ENCODE measurements at places on chromosomes 13 and 19.

GRCh38 chr13:108987517-108987916 is 358.1 kb downstream of the MYO16 start:
- no peak for DNase-seq

DNA sequence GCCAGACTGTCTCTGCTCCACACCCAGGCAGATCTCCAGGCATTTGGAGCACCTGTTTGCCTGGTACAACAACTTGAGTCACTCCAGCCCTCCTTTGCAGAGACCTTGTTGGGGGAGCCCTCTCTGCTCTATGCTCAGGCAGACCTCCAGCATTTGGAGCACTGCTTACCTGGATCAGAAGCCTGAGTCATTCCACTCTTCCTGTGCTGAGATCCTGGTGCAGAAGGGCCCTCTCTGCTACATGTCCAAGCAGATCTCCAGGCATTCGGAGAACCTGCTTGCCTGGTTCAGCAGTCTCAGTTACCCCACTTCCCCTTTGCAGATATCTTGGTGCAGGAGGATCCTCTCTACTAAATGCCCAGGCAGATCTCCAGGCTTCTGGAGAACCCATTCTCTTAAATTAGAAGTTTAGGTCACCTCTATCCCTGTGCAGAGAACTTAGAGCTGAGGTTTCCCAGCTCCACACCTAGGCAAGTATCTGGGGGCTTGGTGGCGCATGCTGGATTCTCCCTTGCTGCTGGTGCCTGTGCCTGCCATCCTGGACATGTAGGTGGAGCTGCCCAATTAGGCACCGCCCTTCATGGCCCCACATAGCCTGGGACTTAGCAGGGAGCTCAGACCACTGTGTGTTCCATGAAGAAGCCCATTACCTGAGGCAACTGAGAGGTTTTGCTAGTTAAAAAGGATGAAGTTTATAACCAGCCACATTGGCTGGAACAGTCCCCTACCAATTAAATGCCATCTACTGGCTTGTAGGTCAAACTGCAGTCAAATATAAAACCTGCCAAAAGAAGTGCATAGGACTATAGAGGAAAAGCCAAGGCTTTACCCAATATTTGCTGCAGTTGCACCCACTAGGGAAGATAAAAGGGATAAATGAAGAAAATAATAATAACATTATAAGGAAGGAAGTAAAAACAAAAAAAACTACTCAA is 97.6 kb upstream of the SLITRK6 start:
- peak; percentile 20 for DNase-seq

- DNase-seq = no peak
These were observed 120.4 kb downstream of the FOXO1 start for GRCh38 chr13:40546047-40546446.

DNA sequence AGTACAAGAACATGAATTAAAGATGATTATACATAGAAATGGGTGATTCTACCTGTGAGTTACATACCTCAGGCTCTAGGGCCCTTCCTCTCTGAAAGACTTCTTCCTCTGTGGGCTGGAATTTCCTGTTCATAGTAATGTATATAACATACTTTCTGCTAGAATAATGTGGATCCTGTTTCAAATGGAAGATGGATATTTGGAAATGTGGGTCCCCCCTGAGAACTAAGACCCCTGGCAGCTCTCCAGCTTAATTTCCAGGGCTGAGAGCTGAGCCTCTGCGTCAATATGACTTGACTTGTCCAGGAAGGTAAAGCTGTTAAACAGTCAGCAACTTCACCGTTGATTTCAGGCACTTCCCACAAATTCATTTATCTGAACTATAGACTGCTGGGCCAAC is 296.3 kb downstream of the NALCN start:
- no peak for DNase-seq

DNA sequence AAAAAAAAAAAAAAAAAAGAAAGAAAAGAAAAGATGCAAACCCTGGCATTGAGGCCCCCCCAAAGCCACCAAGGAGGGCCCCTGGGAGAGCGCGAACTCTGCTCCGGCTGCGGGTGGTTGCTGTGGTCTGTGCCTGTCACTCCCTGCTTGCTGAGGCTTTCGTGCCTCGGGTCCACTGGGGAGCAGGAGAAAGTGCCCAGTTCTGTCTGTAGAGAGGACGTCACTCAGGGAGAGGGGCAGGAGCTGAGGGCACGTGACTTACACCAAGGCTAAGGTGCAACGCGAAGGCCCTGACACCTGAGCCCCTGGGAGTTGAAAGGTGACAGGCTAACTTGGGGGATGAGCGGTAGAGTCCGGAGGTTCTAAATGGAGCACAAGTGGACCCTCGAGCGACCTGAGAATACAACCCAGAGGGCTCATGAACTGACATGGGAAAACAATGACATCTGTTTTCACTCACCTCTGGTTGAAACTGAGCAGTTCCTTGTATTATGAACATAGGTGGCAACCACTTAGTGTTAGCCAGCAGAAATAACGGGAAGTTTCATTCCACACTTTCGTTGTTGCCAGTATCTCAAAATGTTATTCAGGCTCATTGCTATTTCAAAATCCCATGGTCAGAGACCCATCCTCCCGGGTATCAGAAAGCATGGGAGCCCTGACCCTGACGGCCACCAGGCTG is 69.2 kb upstream of the TM9SF2 start:
- no peak for DNase-seq

- no peak for DNase-seq
These were observed 2.9 kb downstream of the FLT3 start for GRCh38 chr13:28097503-28097902.

GRCh38 chr19:30214651-30215051 is 157.5 kb upstream of the ZNF536 start:
- DNase-seq = no peak

- no peak for DNase-seq
These were observed 3.9 kb downstream of the SLC1A5 start for GRCh38 chr19:46784262-46785053.

DNA sequence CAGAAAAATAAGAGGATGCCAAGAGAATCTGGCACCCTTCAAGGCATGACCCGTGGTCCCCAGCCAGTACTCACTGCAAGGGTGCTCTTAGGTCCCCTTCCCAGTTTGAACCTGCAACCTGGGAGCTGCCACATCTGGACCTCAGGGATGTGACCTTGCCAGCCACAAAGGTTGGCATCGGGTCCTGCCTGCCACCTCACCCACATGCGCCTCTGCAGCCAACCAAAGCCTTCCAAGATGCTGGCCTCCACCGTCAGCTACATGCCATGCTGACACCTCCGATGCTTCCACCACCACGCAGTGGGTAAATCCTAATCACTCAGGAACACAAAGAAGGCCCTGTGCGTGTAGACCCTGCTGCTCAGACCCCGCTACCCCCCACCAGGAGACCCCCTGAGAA is 35.1 kb downstream of the ELL start:
- no peak for DNase-seq

DNA sequence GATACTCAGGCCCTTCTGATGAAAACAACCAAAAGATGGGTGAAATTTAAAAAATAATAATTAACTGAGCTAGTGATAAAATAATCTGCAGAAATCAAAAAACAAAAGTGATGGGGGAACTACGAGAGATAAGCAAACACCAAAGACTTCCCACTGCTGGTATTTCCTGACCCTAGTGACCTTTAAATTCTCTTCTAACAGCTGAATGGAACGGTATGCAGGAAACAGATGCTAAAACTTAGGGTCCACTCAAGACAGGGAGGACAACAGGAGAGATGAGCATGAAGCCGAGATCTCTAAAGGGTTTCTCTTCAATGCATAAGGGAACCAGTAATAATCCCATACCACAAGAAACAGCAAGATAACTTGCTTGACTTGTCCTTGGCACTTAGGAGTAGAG is 50.8 kb downstream of the USP12 start:
- DNase-seq = no peak

- no peak for DNase-seq
These were observed 3.5 kb downstream of the ELANE start for GRCh38 chr19:855566-856120.

DNA sequence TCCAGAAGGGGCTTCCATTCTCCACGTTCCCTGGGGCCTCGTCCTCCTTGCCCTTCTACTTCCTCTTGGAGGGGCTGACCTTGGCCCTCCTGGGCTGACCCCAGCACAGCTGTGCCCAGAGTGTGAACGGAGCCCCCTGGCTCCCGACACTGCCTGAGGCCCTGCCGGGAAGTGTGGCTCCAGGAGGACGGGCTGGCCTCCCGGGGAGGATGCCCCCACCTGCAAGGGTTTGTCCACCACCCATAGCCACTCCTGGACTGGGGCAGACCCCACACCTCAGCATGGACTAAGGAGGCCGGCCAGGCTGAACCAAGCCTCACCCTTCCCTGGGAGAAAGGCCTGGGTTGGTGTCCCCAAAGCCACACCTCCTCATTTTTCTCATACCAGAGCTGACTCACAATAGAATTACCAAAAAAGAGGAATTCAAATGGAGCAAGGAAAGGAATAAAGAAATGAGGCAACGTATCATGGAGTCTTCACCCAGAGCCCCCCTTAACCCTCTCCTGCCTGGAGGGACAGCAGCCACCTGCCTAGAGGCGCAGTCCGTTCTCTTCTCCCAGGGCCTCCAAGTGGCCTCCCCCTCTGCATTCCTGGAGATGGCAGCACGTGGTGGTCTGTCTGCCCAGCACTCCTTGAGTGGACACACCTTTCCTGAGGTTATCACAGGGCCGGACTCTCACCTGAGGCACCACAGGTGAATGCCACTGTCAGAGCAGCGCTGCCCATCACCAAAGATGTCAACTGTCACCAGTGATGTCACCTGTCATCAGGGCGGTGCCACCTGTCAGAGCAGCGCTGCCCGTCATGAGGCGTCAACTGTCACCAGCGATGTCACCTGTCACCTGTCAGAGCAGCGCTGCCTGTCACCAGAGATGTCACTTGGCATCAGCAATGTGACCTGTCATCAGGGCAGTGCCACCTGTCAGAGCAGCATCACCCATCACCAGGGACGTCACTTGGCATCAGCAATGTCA is 3.1 kb upstream of the C13orf46 start:
- DNase-seq = no peak

- DNase-seq = no peak
These were observed 185.4 kb downstream of the COL4A1 start for GRCh38 chr13:110121422-110122083.

- DNase-seq = no peak
These were observed 60.3 kb upstream of the GPR12 start for GRCh38 chr13:26820871-26821270.

GRCh38 chr19:33000510-33000909 is 28.5 kb downstream of the FAAP24 start:
- DNase-seq = peak; percentile 14

DNA sequence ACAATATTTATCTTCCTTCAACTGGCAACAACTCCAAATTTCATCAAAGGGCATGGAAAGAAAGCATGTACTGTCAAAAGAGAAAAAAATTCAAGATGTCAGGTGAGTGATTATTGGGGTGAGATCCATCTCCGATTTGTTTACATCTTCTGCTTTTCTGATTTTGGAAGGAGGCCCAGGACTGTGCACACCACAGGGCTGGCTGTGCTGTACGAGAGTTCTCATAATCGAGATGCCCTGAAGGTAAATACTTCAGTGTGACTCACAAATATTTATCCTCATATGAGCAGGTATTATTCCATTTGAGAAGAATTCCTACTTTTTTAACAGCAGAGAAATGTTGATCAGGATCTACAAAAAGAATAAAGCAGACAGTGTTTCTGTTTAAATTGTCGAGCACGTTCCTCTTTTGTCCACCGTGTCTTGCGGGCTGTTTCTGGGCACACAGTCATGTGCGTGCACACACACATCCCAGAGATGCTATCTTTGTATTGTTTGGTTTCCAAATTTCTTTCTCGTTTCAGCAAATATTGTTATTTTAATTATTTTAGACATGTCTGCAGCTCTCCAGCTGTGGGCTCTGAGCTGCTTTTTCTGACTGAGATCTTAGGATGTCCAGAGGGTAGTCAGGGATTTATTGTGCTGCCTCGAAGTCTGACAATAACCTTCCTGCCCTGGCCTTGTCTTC is 103.8 kb downstream of the KL start:
- DNase-seq = no peak

GRCh38 chr13:72890546-72890945 is 108.6 kb downstream of the PIBF1 start:
- no peak for DNase-seq

DNA sequence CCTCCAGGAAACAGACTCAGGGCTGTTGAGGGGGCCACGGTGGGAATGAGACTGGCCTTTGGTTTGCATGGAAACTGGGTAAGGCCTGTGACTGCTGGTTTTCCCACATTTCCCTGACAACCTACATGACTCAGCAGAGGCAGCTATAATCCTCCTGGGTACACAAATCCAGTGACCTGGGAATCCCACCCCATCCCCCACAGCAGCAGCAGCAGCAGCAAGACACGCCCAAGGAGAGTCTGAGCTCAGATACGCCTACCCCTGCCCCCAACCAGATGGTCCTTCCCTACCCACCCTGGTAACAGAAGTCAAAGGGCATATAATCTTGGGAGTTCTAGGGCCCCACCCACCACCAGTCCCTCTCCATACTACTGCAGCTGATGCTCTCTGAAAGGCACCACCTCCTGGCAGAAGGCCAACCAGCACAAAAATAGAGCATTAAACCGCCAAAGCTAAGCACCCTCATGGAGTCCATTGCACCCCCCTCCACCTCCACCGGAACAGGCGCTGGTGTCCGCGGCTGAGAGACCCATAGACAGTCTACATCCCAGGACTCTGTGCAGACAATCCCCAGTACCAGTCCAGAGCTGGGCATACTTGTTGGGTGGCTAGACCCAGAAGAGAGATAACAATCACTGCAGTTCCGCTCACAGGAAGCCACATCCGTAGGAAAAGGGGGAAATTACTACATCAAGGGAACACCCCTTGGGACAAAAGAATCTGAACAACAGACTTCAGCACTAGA is 237.2 kb upstream of the SPRY2 start:
- no peak for DNase-seq

DNA sequence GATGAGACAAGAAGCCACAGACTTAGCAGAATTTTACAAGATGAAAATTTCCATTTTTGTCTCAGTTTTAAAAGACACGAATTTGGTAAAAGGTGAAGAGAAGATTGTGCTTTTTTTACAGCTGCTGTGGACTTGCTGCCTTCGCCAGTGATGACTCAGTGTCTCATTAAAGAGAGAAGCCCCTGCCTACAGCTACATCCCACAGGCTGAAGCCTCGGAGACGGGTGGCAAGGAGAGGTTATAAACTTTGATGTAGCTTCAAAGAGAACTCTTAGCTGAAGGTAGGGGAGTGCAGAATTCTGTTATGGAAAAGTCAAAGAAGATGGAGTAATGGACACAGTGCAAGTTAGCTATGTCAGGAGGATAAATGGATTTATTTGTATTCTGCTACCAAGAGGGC is 683.4 kb upstream of the ARGLU1 start:
- no peak for DNase-seq

GRCh38 chr19:12995596-12996405 is 526 bp downstream of the NFIX start:
- no peak for DNase-seq

GRCh38 chr13:111049791-111050538 is 65.1 kb upstream of the ARHGEF7 start:
- DNase-seq = no peak

DNA sequence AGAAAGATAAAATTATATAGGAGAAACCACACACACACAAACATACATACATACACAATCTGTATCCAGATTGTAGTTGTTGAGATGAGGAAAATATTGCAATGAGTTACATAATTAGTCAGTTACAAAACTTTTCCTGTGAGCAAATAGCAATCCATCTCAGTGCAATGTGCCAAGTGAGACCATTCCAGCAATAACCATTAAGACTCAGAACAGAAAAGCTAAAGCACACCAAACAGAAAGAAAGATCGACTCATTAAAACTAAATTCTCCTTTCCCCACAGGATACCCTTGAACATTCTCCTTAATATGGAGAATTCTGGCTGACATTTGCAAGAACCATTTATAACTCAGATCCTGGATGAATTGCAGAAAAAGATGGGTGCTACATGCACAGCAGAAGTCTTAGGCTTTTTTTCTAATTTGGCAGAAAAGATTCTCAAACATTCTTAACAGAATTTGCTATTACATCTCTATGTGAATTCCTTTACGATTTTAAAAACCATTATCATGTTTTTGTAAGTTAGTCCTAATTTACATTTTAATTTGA is 1341.2 kb upstream of the SPRY2 start:
- no peak for DNase-seq
